ENCODE measurements at places on chromosomes 2 and 18. TPM values are rescaled to one million over a fixed set of nuclear protein-coding genes. Genes with fewer than 3 reads are reported as not detected.

SPR gene
- total RNA-seq = 53.5 TPM

RGPD4 gene
- total RNA-seq = not detected

GPBAR1 gene
- 1.5 TPM for total RNA-seq

GRCh38 chr2:144349674-144350073, 170.2 kb downstream of the ZEB2 start:
- DNase-seq = no peak

DNA sequence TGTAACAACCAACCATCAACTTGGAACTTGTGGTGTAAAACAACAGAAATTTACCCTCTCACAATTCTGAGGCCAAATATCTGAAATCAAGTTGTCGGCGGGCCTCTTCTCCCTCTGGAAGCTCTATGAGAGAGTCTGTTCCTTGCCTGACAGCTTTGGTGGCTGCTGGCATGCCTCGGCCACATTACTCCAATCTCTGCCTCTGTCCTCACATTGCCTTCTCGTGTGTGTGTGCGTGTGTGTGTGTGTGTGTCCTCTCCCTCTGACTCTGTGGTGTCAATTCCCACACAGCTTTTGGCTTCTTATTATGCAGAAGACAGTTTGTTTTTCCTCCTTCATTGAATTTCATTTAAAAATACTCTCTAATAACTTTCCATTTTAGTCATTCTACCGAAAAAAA, 50.4 kb downstream of the ZDBF2 start:
- DNase-seq = no peak

DNA sequence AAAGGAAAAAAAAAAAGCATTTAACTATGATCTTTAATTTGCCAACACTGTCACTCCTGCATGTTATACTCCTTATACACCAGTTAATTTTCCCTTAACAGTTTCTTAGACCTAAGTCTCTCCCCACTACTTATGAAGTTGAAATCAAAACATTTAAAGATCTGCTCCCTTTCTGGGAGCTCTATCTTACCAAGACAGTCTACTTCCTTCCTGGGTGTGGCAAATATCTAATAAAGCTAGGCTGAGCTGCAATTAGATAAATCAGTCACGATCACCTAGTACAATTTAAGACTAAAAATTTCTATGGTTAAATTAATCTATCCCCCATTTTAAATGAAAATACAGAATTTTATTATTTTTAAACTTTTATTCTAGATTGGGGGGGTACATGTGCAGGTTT, 33.4 kb downstream of the PUM2 start:
- no peak for DNase-seq

DNA sequence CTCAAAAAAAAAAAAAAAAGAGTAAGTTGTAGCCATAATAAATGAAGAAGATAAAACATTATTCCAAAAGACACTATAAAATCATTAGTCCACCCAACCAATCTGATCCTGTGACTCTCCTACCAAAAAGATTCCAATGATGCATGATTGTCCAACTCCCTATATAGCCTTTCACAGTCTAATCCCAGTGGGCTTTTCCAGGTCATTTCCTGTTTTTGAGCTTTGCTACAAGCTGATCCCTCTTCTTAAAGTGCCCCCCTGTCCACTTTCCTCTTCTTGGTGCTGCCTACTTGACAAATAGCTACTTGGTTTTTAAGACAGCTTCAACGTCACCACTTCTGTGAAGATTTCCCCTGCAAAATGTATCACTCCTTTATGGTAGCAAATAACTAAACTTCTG, 88.4 kb downstream of the SEMA4F start:
- DNase-seq = no peak

- no peak for DNase-seq
Measured at GRCh38 chr2:157264099-157264498, 6.6 kb downstream of the GALNT5 start.

DNA sequence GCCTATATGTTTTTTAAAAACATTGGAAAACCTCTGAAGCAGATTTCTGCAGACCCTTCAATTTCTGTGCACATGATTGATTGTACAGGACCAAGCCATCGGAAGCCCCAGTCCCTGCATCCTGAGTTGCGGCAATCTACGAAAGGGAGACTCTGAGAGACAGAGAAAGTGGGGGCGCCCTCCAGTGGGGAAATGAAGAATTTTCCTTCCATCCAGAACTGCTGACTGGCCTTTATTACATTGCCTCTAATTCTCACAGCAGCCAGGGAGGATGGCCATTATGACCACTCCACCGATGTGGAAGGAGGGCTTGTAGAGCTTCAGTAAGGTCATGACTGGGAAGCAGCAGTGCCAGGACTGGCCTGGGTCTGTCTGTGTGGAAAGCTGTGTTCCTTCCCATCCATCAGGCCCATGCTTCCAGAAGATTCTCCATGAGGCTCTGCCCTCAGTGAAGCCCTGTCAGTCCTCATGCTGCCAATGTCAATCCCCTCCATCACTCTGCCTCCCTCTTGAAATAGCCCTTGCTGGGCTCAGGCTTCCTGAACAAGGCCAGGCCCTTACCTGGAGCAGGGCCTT, 20.0 kb upstream of the RESP18 start:
- DNase-seq = no peak

IL1F10 gene
- total RNA-seq = not detected

DNA sequence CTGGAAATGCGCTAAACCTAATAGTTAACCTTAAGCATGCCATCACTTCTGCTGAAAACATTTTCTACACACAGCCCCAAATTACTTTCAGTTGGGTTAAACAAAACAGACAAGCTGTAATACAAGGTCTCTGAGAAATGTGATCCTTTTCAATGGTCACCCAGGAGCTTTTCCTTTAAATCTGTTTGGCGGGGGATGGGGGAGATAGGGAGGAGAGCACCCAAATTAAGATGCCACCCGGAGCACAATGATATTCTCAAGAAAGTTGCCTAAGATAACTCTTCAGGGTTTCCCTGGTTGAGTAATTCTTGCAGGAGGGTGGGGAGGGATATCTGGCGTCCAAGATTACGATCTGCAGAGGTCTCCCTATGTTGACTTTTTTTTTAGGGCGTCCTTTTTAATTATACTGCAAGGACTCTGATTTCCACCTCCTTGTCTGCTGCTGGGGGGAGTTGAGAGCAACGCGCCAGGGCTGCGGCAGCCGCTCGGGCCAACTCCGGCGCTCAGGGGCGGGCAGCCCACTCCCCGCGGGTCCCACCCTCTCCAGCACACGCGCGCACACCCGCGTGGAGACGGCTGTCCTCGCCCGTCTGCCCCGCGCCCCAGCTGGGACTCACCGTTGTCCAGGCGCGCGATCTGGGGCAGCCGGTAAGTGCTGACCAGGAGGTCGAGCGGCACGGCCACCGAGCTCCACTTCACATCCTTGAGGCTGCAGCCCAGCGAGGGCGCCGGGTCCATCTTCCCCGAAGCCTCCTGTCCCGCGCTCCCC, 807 bp downstream of the GAREM1 start:
- peak; percentile 41 for DNase-seq

- DNase-seq = no peak
Measured at GRCh38 chr2:33213244-33213643, 263.2 kb upstream of the RASGRP3 start.

DNA sequence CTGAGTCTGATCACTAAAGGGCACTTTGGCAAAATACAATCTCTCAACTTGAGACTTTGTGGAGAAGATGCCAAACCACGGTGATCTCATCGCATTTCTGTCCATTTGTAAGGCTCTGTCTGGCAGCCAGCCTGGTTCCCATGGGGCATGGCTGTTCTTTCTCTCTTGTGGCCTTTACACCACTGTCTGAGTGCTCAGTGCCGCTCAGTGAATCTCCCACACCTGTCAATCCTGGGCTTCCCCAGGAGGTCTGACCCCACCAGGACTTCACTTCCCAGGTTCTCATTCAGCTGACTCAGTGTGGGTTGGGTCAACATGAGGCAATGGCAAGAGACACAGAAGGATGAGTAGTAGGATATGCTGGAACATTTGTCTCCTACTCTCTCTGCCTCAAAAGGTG, 96.8 kb upstream of the TRIB2 start:
- DNase-seq = no peak

- no peak for DNase-seq
Measured at GRCh38 chr18:1292167-1292566, 387.5 kb downstream of the ADCYAP1 start.

DNA sequence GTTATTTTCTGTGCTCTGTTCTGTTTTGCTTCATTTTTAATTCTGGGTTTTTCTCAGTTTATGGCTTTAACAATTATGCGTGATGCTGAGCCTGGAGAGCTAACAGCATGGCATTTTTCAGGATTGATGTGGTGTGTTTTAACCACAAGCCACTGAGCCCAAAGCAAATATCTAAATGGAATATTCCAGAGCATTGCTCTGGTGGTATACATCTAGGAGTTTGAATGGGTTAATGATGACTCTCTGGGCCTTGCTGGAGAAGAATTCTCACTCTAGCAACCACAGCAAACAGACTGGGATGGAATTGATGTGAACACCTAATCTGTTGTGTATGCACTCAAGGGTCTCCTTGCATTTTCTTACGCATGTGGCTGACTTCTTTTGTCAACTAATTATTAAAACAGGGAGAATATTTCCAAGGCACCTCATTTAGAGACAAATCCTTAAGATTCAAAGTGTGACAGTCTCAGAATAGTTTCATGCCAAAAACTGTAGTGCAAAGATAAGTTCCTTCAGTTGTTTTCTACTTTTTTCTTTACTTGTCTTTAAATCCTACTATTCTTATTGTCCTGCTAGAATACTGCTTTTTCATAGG, 164.0 kb downstream of the DTNA start:
- DNase-seq = no peak

ANKRD30BL gene
- not detected for total RNA-seq

FAP gene
- total RNA-seq = 0.71 TPM

DNA sequence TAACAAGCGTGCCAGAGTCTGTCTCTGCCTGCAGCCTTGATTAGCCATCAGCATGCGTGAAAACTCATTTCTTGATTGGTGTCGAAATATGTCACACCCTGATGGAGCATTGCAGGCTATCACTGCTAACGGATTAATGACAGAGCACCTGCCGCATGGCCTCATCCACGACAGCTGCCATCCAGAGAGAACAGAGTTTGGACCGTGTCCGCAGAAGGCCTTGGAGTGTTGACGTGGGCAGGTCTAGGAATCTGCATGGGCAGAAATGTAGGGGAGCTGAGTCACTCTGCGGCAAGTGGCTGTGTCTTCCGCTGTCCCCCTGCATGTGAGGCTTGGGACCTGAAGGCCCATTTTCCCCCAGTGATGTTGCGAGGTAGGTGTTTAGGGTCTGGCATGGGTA, 43.0 kb downstream of the KLHL29 start:
- no peak for DNase-seq

- DNase-seq = no peak
Measured at GRCh38 chr2:72191441-72191840, 43.8 kb upstream of the CYP26B1 start.

DNA sequence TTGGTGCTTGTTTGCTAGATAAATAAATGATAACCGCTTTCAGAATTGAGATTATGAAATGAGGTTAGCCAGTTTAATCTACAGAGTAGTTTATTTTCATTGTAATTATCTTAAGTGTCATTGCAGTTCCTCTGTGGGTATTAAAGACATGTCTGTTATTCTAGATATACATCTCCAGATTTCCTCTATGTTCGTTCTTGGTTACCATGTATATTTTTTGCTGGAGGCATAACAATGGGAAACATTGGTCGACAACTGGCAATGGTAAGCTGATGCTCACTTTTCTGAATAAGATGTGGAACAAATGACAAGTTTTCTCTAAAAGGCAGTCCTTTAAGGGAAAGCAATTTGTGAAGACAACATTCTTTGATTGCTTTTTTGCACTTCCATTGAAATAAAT, 18.7 kb downstream of the INSIG2 start:
- no peak for DNase-seq

HTR2B gene
- 1.5 TPM for total RNA-seq

GRCh38 chr2:177542396-177542795, 149.8 kb downstream of the AGPS start:
- no peak for DNase-seq

DNA sequence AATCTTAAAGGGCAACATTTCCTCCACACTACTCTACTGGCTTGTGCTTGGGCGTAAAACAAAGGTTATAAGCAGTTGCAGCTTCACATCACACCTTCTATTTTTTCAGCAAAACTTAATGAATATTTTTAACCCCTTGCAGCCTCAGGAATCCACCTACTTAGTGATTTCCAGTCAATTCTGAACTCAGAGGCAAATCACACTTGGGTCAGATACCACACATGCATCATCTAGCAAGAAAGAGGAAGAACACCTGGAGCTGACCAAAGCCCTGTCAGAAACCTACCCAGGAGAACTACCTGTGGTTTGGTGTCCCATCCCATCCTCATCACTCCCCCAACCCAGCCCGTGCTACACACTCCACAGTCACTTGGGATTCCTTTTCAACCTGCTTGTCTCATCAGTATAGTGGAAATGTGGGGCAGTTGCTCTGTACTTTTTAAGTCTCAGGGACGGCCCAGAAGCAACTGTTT, 25.5 kb downstream of the PIAS2 start:
- no peak for DNase-seq

DNA sequence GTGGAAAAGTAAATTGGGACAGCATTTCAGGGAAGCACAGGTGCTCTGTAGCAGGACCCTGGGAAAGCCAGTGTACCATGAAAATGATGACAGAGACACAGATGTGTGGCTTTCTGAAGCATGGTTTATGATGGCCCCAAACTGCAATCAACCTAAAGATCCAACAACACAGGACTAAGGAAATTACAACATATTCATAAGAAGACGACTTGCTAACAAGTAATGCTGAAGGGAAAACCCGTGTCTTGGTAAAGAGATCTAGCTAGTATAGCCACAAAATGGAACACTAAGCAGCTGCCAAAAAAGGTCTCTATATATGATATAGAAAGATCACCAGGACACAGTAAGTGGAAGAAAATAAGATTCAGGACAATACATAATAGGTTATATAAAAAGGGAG, 53.2 kb downstream of the UXS1 start:
- no peak for DNase-seq

DNA sequence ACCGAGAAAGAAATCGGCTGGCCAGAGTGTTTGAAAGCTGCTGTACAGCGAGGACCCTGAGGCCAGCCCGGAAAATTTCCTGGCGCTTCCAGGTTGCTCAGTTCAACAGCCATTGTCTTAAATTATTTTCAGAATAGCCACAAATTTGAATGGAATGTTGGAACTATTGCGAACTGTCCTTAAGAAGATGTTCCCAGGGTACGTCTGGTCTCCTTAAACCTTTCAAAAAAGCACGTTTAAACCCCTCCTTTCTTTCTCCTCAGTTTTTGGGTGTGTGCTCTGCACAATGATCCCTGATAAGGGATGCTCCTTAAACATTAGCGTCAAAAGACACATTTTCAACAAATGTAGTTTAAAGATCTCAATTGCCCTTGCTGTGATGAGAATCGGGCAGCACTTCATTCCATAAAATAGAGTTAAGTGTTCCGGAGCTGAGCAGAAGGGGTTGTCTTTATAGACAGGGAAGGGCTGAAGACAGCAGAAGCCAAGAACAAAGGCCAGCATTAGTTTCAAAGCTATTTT, 14.5 kb upstream of the LPIN2 start:
- no peak for DNase-seq

GALR1 gene
- total RNA-seq = 0.05 TPM

DNA sequence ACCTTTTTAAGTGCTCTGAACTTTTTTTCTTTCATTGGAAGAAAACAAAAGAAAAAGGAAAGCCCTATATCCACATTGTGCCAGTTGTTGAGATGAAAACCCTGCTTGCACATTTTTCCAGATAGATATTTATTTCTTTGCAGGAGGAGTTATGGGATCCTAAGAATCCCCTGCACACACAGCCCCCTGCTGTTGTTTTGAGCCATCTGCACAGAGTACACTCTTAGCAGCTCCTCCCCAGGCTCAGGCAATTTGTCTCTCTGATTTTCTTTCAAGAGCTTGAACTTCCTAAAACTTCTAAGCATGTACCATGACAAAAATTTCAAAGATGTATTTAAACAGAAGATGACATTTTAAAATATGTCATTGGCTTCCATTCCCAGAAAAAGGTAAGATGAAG, 436.9 kb downstream of the METTL4 start:
- no peak for DNase-seq

- no peak for DNase-seq
Measured at GRCh38 chr2:3326871-3327270, 50.7 kb downstream of the EIPR1 start.

Data from left ventricle myocardium inferior (tissue), 1 donor.